ENCODE measurements at places on chromosomes 3 and 15.

GRCh38 chr3:56781762-56782161, 20.0 kb downstream of the ARHGEF3 start:
- DNase-seq: no peak

DNA sequence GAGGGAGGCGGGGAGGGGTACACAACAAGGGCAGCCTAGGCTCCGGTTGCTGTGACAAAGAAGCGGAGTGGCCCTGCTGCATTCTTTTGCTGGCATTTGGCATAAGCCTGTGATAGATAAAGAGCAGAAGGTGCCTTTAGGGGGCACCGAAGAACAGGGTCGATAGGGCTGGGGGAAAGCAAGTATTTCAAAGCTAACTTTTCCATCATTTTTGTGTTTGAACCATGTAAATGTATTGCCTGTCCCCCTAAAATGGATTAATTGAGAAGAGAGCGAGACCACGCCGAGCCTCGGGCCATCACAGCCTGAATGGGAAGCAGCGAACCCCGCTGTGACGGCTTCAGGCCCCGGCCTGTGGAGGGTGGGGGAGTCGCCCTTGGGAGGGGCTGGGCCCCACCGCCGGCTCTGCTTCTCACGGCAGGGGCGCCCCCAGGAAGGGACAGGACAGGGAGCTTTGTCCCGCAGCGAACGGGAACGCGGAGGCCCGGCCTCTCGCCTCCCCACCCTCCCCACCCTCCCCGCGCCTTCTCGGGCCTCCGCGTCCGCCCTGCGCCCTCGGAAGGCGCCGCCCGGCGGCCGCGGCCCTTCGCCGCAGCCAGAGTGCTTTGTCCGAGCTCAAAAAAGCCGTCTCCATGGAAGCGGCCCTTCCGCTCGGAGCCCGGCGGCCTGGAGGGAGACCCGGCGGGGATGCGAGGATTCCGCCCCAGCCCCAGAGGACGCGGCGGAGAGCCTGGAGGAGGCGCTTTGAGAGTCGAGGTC, 32.4 kb upstream of the ALDH1L1 start:
- no peak for DNase-seq

DNA sequence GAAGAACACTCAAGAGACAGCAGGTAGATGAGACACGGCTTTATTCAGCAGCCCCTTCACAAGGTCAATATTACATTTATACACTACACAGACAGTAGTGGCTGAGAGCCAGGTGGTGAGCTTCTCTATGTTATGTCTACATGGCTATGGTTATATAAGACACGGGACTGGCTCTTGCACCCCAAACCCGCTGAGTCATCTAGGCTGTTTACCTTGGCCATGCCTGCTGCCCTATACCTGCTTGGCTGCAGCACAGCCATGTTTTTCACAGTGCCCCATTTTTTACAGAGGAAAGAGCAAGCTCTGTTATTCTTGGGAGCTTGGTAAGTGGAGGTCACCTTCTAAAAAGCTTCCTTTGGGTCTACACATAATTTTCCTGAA, 231.6 kb downstream of the IGSF11 start:
- DNase-seq: no peak

GRCh38 chr3:187430576-187430975, 62.4 kb downstream of the RTP4 start:
- no peak for DNase-seq

- no peak for DNase-seq
Observed at GRCh38 chr3:119376758-119377157, 82.6 kb downstream of the ARHGAP31 start.

DNA sequence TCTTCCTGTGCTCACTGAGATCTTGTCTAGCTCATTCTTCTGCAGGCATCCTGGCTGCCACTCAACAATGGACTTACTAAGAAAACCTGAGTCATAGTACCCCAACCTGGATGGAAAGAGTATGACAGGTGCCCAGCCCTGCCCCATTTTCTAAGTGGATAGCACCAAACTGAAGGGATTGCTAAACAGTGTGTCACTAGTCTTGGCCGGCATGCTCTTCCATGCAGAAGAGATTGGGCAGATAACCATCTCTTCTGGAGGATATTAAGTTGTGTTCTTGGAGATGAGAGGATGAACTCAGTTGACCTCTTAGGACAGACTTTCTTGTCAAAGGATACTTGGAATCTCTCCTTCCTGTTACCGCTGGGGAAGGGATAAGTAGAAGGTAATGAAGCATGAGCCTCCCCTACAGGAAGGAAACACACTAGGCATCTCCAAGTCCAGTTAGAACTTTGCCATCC, 797.5 kb downstream of the AGBL1 start:
- DNase-seq: no peak

DNA sequence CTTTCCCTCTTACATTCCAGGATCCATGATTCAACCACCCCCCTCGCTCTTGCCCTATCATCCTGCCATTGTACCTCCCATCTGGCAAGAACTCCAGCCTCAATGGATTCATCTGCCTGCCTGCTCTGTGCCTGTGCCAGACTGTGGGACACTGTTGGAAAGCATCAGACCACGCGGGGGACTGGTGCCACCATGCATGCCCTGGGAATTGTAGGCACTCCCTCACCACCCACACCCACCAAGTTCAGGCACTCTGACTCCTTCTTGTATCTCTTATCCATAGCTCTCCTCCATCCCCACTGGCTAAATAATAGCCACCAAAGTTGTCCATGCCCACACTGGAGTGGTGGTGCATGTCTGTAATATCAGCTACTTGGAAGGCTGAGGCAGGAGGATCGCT, 143.8 kb downstream of the TPRA1 start:
- no peak for DNase-seq

DNA sequence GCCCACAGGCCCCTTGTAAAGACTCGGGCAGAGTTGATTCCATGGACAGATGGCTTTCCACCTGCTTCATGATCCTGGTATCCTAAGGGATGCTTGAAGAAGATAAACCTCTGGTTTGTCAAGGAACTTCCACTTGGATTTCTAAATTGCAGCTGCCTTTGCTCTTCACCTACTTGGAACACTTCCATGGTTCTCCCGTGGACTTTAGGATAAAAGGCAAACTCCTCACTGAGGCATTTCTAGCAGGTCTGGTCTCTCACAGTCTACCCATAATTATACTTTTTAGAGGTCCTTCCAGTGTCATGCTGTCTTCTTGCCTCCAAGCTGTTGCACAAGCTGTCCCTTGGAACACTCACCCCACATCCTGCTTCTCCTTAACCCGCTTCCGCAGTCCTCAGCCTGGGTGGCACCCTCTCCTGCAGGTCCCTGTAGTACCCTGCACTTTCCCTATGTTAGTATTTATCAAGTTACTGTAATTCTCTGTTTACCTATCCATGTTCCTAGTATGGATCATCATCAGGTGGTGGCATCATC, 12.7 kb downstream of the TLNRD1 start:
- DNase-seq: no peak

DNA sequence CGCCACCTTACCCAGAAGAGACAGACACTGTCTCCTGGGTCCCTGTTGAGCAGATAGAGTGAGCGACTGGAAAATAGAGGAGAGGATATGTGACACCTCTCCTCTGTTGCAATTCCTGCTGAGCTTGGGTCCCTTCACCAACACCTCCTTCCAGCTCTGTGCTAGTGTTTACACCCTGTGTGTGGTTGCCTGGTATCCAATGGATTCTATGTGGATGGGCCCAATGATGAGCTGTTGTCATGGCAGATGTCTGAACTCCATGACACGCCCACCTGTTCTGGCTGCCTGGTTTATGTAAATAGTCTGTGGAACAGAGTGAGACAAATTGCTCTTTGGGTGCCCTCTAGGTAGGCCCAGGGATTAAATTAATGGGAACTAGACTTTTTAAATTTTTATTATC, 23.7 kb downstream of the RBM5 start:
- DNase-seq: no peak

DNA sequence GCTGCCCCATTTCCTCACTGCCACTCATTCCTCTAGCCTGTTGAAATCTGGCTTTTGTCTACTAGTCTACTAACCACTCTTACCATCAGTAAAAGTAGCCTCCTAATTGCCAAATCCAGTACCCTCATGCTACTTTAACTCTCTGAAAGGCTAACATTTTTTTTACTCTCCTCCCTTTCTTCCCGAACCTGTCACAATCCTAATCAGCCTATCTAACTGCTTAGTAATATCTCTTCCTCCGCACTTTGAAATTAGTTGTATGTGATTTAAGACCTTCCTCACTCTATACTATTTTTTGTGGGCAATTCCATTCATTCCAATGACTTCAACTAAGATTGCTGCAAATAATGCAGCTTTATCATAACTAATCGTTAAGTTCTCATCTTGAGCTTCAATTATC, 3.7 kb downstream of the SENP7 start:
- no peak for DNase-seq

DNA sequence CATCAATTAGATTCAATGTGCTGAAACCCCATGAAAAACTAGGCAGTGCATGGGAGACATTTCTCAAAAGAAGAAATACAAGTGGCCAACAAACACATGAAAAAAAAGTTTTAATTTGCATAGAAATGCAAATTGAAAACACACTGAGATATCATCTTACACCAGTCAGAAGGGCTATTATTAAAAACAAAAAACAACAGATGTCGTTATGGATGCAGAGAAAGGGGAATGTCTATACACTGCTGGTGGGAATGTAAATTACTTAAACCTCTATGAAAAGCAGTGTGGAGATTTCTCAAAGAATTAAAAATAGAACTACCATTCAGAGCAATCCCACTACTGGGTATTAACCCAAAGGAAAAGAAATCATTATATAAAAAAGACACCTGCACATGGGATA, 98.7 kb downstream of the CCNL1 start:
- DNase-seq: no peak

DNA sequence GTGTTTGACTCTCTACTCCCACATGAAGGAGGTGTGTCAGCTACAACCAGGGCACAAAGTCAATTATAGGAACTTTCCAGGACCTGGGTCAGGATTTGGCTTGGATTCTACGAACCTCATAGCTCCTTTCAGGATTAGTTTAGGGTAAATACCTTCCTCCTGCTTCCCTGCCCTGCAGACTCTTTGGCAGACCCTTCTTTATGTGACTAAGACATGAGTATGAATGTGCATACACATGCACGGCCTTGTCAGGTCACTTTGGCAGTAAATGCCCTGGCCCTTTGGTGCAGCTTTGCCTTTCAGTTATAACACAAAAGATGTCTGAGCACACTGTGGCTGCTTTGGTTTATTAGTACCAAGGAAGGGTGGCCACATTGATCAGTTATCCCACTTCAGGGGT, 68.9 kb downstream of the GHSR start:
- no peak for DNase-seq

- DNase-seq: no peak
Observed at GRCh38 chr3:127459891-127460290, 130.6 kb downstream of the TPRA1 start.

DNA sequence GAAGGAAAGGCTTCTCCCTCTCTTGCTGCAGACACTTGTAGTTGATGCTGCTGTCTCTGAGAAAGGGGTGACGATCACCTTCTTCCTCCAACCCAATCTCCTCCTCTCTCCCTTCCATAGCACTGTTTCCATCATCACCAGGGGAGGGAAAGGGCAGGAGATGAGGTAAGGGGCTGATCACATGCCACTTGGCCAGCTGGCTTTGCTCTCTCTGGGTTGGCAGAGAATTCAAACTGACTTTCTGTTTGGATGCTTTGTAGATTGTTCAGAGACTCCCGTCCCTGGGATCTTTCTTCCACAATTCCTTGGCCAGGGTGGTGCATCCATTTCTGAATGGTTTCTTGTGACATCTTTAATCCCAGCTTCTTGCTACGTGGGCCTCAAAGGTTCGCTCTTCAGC, 43.2 kb upstream of the ZNF148 start:
- no peak for DNase-seq

- DNase-seq: no peak
Observed at GRCh38 chr3:18424729-18425640, at the start of gene SATB1. TSS of gene SATB1 (minus strand) at chr3:18425339. CDS start at chr3:18420967, 4,372 bp downstream.

- no peak for DNase-seq
Observed at GRCh38 chr15:39238443-39238842, 342.4 kb upstream of the THBS1 start.

- peak; percentile 47 for DNase-seq
Observed at GRCh38 chr15:77959432-77959879, 118.1 kb downstream of the TBC1D2B start.

DNA sequence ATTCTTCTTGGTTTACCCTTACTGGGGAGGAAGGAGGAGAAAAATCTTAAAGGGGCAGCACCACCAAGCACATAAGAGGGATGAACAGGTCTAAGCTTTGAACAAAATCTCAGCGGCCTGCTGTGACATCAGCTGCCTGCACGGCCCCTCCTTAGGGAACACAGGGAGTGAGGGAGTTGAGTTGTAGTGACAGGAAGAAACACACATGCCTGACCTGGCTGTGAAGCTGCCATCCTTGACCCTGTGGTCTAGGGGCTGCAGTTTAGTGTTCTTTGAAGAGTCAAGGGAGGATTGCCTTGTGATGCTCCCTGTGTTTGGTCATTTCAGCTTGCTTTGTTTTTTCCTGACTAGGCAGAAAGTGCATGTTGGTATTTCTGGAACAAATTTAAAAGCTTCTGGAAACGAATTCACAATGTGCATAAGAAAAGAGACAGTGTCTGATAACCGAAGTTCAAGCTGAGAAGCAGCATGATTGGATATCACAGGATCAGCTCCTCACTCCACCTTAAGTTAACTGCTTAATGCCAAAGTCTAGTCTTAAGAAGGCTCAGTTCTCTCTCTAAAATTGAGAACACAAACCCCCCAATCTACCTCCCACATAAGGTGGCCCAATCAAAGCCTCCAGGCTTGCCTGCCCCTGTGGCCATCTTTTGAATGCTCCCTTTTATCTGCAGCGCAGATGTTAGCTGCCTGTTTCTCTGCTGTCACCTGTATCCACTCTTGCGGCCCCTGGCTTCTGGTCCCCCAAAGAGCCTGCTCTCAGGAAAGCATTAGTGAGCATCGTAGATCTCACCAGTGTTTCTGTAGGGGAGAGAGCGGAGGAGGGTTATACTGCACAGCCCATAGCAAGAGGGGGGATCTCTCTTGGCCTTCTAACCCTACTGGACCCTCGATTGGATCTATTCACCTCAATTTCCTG, 82.2 kb downstream of the SCN11A start:
- DNase-seq: no peak

DNA sequence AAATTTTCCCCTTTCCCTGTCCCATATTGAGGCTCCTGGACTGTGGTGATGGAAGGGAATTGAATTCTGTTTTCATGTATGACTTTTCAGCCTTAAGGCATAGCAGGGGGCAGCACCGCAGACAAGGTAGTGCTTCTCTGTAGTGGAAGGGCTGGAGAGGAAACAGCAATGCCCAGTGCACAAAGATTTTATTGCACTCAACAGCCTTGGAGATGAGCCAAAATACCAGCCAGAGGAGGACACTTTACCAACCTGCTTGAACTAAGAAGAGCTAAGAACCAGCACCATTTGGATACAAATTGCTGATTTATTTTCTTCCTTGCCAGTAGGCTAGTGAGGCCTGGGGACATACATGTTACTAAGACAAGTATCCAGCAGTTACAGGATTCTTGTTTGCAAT, 98.7 kb downstream of the KCNMB2 start:
- no peak for DNase-seq
